ENCODE measurements at places on chromosomes 2 and 18.

GRCh38 chr2:74554820-74555531, 456 bp downstream of the DOK1 start:
- peak; percentile 66 for DNase-seq

GRCh38 chr2:101149241-101150192, 1.7 kb downstream of the TBC1D8 start:
- no peak for DNase-seq

DNA sequence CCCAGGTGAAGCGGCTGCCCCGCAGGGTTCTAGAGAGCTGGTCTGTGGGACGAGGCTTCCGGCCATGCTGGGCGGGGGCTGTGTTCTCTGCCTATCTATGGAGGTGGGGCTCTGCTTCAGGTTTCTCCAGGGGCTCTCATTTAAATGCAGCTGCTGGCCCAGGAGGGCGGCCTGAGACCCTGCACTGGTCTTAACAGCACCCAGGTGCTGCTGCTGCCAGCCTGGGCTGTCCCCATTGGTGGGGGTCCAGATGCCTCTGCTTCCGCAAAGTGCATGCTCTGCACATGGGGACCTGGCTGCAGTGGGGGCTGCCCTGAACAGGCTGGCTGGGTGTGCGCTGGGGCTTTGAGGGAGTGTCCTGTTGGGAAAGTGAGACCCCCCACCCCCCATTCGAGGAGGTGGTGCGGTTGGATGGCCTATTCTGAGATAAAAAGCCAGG, 29.7 kb upstream of the ALLC start:
- DNase-seq, result peak; percentile 11

DNA sequence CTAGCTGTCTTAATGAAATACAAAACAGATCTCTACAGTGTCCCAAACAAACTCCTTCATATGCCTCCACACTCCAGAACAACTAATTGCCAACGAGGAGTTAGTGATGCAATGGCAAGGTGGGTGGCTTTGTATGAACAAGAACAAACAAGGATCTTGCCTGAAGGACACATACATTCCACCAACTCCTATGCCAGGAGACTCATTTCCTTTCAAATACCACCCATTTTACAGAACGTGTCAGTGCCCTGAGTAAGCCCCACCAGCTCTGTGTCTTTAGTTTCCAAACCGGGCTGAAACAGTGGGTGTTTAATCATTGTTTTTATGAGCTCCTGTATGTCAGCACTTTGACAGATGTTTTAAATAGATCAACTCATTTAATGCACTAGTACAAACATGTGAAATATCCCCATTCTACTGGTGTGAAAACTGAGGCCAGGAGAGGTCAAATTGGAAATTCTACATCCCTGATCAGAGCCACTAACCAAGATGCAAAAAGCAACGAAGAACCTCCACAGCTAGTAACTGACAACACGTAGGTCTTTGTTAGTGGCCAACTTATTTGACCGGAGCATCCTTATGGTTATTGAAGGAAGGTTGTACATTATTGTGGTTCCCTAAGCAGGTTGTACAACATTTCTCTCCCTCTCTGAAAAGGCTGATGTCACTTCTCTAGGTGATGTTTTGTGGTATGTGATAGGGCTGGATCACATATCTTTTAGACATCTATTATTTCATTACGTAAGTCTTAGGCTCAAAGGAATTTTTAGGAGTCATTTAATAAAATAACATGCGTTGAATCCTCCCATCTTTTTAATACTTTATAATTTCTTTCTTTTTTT, 534.9 kb upstream of the TNP1 start:
- no peak for DNase-seq

GRCh38 chr2:237161189-237161588, 75.5 kb downstream of the COPS8 start:
- no peak for DNase-seq

DNA sequence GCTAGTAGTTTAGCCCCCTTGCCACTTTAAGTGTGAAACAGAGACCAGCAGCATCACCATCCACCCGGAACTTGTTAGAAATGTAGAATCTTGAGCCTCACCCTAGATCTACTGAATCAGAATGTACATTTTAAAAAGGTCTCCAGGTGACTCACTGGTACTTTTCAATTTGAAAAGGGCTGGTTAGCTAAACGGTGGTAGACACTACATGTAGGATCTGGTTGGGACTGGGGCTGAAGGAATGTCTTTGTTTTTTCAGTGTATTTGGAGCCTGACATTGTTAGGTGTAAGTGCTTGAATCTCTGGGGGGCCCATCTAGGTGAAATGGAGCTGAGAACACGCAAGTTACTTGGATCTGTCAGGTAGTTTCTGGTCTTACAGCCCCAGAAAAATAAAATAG, 44.0 kb upstream of the XPO1 start:
- no peak for DNase-seq

GRCh38 chr2:215851082-215851481, 162.3 kb downstream of the MREG start:
- DNase-seq, result no peak

GRCh38 chr2:20593072-20594034, 57.5 kb downstream of the HS1BP3 start:
- DNase-seq, result peak; percentile 18

DNA sequence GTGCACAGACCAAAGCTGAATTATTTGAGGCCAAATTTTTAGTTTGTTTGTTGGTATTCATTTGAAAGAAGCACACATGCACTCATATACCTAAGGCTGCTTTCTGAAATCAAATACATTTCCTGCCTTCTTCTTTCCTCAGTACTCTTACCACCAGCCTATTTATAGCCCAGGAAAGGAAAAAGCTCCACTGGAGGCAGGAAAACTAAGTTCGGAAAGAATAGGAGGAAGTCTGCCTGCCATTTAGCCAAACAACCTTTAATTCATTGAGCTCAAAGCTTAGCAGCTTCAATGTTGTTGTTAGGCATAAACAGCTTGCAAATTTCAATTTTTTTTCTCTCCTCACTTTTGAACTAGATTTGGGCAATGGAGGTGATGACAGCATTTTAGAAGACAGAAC, 40.4 kb upstream of the RASGRP3 start:
- DNase-seq, result no peak

- no peak for DNase-seq
Observed at GRCh38 chr2:16855183-16855582, 189.5 kb upstream of the CYRIA start.

DNA sequence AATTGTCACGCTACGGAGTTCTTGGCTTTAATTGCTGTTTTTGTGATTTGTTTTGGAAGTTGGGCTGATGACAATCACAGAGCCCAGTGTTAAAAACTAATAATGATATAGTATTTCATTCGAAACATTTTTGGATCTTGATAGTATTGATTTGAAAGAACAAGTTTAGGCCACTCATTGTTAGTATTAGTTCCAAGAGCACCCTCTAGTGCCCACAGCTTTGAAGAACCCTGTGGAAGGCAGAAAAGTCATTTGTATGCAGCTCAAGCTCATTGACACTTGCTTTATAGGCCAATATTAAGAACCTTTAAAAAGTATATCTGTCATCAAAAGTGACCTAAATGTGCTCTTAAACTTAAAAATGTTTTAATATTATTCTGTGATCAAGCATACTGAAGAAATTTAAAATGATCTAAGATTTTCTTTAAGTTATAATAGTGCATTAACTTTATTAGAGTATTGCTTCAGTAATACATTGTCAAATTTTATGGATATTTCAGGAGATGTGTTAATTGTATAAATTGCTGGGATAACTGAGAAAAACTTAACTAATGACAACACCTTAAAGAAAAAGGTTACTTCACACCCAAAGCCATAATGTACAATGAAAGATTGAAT, 191.0 kb downstream of the GRB14 start:
- DNase-seq, result no peak

- no peak for DNase-seq
Observed at GRCh38 chr18:60446821-60447220, 74.2 kb upstream of the MC4R start.

- peak; percentile 46 for DNase-seq
Observed at GRCh38 chr2:57720728-57721627, 325.6 kb upstream of the VRK2 start.

- DNase-seq, result no peak
Observed at GRCh38 chr2:220424561-220424960, 797.1 kb downstream of the SLC4A3 start.

GRCh38 chr2:126664639-126665038, 8.7 kb downstream of the GYPC start:
- no peak for DNase-seq

DNA sequence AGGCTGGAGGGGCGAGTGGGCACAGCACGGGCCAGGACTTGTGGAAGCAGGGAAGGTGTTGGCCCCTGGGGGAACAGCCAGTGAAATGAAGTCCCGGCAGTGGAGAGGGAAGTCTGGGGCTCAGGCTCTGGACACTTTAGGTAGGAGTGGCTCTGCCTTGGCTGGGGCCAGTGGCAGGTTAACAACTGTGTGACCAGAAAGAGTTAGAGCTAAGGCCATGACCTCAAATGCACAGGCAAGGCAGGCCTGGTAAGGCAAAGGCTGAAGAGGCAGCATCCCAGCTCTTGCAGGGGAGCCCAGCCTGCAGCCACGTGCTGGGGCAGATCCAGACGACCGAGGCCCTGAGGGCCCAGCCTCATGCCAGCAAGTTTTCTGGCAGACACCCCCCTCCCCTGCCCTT, 21.5 kb downstream of the PCARE start:
- no peak for DNase-seq

DNA sequence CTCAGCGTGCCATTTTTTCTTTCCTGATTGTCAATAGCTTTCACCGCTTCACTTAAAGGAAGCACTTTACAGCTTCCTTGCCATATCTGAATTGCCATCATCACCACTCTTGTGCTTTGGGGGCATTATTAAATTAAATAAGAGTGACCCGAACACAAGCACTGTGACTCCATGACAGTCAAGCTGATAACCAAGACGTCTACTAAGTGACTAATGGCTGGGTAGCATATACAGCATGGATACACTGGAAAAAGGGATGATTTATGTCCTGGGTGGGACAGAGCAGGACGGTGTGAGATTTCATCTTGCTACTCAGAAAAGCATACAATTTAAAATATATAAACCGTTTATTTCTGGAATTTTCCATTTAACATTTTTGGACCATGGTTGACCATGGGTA, 24.3 kb upstream of the AFF3 start:
- no peak for DNase-seq
